ENCODE measurements at places on chromosomes 3 and 15.

DNA sequence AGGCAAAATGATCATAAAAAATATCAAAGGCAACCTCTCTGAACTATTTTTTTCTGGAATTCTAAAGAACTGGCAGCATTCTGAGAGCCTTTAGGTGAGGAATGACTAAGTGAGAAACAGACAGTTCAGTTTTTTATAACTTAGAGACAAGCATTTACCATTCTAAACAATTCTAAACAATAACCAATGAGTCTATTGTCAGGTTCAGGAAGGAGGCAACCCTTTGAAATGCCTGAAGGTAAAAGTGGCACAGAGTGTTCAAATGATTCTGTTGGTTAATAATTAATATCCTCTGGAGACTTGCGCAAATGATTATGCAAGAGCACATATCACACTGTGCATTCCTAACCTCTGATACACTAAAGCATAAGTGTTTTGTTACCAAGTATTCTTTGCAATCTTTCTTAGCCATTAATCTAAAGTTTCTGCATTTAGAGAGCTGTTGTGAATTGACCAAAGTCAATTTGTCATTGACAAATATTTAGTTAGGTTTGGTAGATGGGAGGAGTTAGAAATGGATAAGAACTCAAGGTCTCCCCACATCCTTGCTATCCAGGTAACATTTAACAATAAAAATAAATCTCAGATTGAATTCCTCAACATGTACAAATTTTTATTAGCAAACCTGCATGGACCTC lies 9.2 kb upstream of the TGFBR2 start:
- DNase-seq = no peak

DNA sequence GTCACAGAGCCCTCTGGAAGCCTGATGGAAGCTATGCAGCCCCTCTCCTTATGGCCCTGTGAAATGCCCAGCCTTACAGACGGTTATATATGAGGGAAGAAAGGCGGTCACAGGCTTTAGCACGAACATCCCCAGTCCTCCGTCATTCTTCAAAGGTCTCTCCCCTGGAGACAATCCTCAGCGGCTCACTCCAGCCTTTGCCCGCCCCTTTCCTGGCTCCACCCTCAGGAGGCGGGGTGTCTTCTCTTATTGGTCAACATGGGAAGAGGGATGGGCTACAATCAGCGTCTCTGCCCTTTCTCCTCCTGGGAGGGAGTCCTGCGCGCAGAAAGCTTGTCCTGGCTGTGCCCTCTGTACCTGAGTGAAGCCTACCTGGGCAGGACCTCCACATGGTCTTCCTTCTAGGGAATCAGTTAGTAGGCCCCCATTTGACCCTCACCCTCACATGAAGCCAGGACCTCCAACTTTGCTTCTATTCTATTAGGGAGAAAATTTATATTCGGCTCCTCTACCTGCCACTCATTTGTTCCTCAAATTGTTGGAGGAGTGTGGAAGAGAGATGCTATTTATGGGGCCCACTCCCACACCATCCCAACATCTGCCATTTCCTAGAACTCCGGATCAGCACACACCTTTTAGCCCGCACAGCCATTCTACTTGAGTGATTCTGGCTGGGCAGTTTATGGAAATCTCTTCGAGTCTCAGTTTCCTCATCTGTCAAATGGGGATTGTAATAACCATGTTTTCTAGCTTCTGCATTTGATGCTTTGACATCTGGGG lies 112.9 kb upstream of the SLC6A11 start:
- DNase-seq = no peak

GRCh38 chr3:58324391-58325390 lies 8.0 kb upstream of the PXK start:
- no peak for DNase-seq

- DNase-seq = peak; percentile 83
Measured at GRCh38 chr3:51024765-51025632, 350.3 kb downstream of the DOCK3 start.

DNA sequence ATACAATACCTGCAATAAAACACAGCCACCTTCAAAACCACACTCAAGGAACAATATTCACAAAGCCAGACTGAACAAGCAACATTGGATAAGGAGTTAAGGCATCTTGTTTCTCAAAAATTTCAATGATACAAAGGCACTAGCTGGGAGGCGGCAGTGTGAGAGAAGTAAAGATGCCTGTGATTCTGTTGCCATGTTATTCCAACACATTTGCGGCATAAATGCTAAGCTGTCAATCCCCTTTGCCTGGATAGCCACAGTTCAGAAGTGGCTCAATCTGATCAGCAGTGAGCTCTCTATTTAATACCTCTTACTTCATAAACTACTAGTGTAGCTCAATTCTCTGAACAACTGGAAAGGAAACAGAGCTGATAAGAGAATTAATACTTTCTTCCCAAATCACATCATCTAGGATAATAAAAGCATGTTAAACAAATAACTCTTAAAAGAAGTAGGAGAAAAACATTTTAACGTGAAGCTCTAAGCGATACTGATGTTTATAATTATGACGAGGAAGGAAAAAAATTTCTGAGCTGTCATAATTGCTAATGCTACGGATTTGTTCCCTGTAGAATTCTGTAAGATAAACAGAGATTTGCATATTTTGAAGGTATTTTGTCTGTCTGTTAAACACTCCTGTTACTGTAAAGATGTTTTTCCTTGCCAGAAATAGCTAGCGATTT lies 358.4 kb downstream of the FOXP1 start:
- no peak for DNase-seq

GRCh38 chr15:33201491-33202231 lies 7.1 kb upstream of the FMN1 start:
- DNase-seq = no peak

DNA sequence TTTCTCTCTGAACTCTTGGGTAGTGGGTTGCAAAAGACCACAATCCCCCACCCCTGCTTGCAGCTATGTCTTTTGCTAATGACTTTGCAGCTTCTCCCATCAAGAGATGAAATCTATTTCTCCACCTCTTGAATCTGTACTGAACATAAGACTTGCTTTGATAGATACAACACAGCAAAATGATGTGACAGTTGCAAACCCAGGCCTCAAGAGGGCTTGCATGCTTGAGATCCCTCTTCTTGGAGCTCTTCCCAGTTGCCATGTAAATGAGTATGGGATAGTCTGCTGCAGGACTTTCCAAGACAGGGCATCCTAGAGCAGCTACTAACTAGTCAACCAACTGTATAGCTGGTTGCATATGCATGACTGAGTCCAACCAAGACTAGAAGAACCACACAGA lies 783.6 kb downstream of the PDCD6IP start:
- peak; percentile 78 for DNase-seq

GRCh38 chr15:91253605-91254004 lies 153.5 kb downstream of the SV2B start:
- no peak for DNase-seq

DNA sequence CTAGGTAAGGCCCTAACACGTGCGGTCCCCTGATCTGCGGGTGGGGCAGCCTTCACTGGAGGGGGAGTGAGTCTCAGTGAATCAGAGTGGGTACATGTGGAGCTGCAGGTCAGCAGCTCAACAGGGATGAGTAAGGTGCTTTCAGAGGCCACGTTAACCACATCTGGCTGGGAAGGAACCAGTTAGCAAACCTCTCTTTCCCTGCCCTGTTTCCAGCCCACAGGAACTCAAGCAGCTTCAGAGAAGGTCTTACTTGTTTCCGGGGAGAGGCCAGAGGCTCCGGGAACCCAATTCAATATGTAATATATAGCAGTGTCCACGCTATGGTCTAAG lies 175.3 kb downstream of the XXYLT1 start:
- DNase-seq = no peak

DNA sequence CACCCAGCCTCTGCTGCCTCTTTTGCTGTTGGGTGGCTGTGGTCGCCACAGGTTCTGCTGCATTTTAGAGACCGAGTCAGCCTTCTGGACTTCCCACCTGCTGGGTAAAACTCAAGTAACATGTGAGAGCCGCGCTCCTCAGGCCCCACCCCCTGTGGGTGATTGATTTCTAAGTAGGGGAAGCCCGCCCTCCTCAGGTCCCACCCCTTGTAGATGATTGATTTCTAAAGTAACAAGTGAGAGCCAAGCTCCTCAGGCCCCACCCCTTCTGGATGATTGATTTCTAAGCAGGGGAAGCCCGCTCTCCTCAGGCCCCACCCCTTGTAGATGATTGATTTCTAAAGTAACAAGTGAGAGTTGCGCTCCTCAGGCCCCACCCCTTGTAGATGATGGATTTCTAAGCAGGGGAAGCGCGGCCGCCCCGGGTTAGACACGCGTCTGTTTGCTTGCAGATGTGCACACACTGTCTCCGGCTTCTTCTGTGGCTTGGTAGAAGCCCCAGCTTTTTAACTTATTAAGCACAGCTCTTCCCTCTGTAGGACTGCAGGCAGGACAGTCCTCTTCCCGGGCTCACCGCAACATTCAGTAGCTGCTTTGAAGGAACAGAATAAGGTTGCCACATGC lies 83.4 kb downstream of the FAM43A start:
- peak; percentile 99 for DNase-seq

DNA sequence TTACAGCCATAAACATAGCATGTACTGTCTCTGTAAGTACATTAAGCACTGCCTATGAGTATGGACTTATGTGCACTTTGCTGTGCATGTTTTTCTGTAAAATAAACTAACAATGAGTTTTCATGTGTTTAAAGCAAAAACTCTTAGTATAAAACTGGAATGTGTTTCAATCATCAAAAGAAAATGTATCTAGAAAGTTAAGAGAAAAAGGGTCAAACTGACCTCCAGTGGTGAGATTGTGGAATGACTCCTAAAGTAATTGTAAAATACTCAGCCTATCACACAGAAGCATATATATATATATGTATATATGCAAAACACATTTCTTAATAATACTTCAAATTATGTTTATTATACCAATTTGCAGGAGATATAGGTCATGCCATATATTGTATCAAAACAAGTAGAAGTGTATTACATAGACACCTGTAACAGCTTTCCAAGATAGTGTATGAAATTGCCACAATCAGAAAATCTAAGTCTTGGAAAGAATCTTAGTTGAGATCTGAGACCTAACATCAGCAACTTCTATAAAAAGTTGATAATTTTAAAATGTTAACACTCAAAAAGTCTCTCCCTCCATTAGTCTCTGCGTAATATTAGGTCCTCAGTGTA lies 199.6 kb downstream of the FMN1 start:
- DNase-seq = no peak
